Activated CD8-positive, alpha-beta T cell treated with anti-CD3 and anti-CD28 coated beads for 36 hours (primary cell): ENCODE measurements at places on chromosomes 4 and X.

DNA sequence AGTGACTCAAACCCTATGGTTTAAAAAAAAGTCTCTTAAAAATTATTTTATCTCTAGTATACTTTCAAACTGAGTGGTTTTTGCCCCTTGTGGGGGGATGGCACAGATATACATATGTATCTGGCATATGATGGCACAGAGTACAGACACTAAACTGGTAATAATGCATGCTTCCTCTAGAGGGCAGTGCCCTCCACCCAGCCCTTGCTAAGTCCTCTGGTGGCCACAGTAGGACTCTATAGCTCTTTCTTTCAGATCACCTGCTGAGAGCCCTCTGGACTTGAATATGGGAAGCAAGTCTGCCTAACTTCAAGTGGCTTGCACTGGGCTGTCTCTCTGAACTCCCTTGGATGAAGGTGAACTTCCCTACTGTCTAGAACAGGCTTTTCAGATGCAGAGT lies 66.3 kb downstream of the TSPAN7 start:
- peak; percentile 20 for DNase-seq

- DNase-seq: no peak
Measured at GRCh38 chr4:157222771-157223160, 2.2 kb downstream of the GRIA2 start.

DNA sequence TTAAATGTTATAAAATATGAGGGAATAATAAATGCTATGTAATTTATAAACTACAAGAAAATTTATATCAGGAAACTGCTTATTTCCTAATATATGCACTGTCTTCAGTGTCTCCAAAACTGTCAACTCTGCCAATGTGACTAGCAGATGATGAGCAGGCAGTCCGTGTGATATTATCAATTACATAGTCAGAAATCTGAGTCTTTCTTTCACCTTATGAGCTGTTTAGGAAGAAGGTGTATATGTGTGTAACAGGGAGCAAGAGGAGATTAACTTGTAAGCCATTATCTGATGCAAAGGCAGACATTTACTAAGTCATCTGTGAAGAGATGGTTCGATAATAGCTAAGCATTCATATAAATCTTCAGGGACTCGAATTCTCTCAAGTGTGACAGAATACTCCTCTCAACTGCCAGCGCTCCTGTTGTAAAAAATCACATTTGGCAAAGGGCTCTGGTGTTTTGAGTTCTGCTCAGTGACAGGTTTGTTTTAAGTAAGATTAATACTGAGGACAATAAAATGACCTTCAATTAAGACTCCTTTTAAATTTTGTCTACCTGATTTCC lies 79.7 kb downstream of the SNCA start:
- DNase-seq: no peak

GRCh38 chrX:129932821-129933321 lies 26.9 kb downstream of the UTP14A start:
- no peak for DNase-seq

DNA sequence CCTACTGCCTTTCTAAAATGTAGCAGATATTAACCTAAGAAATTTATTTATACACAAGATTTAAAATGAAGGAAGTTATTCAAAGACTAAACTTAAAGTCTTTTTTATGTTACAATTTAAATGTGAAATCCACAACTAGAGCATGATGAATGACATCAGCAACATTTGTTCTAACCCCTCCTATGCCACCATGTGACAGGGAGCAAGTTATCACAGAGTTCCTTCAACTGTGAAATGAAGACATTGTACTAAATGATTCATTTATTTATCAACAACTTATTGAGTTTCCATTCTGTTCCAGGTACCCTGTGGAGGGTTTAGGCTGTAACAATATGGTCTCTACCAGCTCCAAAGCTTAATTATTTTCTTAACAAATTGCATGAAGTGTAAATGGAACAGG lies 76.9 kb downstream of the SLC39A8 start:
- no peak for DNase-seq

DNA sequence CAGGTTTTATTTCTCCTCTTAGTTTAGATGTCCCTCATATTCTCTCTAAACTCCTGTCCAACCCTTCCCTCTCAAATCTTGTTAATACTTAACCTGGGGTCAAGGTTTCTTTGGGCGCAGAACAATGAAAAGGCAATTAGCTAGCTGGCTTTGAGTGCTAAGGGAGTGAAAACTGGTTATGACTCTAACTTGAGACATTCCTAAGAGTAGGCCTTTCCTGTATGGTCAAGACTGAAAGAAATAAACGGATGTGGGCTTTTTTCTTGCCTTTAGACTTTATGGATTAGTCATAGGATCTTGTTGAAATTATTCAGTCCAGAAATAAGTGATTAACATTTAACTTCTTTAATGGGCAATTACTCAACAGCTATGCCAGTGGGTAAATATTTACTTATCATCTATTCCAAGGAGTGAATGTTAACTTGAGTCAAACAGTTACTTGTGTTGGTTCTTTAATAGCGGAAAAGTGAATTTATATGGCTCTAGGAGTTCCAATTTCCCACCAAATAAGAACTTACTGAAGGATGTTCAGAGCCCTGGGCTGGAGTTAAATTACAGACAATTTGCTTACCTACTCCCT lies 141.7 kb upstream of the SCML1 start:
- no peak for DNase-seq

DNA sequence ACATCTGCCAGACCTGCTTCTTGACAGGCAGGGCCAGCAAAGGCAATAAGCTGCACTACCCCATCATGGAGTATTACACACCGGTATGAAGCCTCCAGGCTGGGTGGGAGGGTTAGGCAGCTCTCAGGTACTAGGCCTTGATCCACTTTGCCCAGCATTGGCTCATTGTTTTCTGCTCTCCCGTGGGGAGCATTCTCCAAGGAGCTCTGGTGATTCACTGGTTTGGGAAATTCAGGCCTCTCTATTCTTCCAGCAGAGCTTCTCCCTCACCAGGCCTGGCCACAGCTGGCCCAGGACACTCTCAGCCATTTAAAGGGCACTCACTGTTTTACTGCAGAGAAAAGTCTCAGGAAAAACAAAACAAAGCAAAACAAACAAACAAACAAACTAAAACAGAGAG lies 33.0 kb downstream of the DRP2 start:
- no peak for DNase-seq

- no peak for DNase-seq
Measured at GRCh38 chr4:17468619-17469221, 43.2 kb downstream of the QDPR start.

- no peak for DNase-seq
Measured at GRCh38 chr4:171588764-171589163, 224.4 kb upstream of the GALNTL6 start.

- no peak for DNase-seq
Measured at GRCh38 chr4:89660444-89661172, 176.4 kb downstream of the SNCA start.

GRCh38 chr4:48949518-48950219 lies 36.4 kb upstream of the CWH43 start:
- no peak for DNase-seq

DNA sequence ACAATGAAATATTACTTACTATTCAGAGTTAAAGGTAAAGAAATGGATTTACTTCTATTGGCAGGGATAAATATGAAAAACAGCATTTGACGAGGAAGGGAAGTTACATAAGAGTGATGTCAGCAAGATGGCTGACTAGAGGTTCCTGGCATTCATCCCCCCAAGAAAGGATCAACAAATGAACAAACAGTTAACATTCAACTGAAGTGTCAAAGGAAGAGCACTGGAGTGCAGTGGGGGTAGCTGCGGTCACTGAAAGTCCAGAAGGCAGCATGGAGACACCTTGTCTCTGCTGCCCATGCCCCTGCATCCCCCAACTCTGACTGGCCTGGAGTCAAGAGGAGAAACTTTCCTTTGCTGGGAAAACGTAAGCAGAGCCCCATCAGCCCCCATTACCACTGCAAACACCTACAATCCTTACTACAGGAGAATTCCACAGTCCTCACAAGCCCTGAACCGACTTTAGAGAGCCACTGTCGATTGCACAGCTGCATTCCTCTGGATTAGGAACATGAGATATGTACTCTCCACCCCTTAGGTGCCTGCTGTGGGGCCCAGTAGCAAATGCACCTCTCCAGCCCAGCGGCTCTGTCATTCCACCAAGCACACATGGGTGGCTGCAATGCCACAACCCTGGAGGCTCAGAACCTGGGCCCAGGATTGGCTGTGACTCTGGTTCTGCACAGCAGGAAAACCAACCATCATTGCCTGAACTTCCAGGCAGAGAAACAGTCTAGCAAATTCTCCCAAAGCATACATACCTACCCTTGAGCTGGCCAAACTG lies 79.5 kb downstream of the CBR4 start:
- no peak for DNase-seq

DNA sequence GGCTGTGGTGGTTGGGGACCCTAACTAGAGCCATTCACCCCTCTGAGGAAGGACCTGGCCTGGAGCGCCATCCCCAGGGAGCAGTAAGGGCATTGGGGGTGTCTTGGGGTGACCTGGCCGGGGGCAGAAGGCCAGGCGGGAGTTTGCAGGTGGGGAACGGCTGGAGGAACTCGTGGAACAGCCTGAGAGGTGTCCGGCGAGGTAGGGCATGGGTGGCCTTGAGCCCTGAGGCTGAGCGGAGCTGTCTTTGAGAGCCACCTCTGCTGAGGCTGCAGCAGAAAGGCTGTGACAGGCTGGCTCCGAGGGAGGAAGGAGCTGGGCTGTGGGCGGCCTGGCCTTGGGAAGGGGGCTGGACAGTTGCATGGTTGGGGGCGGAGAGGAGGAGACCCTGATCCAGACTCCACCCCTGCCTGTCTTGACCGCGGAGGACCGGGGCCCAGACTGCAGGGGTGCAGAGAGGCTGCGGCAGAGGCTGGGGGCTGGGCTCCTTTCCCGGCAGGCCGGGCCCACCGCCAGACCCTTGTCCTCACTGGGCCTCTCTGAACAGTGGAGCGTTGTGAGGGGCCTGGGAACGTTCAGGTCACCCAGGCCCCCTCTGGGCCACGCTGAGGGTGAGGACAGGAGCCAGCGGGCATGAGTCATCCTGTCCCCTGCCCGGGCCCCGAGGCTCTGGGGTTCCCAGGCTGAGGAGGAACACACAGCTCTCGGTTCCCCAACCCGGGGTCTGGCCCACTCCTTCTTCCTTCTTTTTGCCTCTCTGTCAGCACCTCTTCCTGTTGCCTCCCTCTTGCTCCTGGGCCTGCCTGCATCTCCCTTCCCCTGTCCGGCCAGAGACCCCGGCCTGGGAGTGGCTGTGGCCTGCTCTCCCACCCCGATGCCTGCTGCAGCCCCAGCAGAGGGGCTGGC lies 8.1 kb downstream of the SH3BP2 start:
- DNase-seq: peak; percentile 56

DNA sequence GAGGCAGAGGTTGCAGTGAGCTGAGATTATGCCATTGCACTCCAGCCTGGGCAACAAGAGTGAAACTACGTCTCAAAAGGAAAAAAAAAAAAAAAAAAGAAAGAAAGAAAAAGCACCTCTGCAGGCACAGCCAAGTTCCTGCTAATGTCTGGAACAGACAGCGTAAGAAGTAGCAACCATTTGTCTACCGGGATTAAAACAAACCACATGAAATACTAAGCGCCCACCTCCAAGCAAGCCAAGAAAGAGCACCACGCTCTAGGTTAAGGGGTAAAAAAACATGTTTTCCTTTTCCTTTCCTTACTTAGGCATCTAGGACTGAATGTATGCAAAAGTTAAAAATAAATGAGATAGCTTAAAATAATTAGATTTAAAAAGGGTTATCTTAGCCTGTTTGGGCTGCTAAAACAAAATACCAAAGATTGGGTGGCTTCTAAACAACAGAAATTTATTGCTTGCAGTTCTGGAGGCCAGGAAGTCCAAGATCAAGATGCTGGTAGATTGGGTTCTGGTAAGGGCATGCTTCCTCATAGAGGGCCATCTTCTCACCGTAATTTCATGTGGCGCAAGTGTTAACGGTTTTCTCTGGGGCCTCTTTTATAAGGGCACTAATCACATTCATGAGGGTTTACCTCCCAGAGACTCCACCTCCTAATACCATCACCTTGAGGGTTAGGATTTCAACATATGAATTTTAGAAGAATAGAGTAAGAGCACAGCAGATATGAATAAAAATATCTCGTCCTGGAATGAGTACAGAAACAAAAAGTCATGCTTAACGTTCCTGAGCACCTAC lies 12.3 kb downstream of the GPC4 start:
- DNase-seq: no peak

GRCh38 chr4:90546114-90546513 lies 418.9 kb downstream of the CCSER1 start:
- DNase-seq: no peak

GRCh38 chr4:145956288-145956890 lies 17.8 kb upstream of the ZNF827 start:
- peak; percentile 56 for DNase-seq

GRCh38 chr4:24736066-24736465 lies 59.3 kb upstream of the SOD3 start:
- no peak for DNase-seq

DNA sequence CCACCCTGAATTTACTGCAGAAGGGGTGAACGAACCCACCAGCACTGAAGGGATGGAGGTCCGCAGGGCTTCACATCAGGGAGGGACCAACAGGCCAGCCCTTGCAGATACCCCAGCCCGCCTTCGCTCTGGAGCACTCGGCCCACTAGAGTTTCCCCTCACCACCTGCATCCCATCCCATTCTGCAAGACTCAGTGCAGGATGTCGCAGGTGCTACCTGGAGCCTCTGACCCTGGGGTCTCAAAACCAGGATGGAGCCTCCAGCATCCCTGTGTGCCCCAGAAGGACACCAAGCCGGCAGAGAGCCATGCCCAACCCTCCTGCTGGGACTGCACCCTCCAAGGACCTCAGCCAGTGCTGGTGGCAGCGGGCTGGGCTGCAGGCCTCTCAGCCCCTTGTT lies 57.6 kb upstream of the ADRA2C start:
- DNase-seq: no peak

GRCh38 chr4:128323401-128323800 lies 35.8 kb upstream of the PGRMC2 start:
- no peak for DNase-seq

DNA sequence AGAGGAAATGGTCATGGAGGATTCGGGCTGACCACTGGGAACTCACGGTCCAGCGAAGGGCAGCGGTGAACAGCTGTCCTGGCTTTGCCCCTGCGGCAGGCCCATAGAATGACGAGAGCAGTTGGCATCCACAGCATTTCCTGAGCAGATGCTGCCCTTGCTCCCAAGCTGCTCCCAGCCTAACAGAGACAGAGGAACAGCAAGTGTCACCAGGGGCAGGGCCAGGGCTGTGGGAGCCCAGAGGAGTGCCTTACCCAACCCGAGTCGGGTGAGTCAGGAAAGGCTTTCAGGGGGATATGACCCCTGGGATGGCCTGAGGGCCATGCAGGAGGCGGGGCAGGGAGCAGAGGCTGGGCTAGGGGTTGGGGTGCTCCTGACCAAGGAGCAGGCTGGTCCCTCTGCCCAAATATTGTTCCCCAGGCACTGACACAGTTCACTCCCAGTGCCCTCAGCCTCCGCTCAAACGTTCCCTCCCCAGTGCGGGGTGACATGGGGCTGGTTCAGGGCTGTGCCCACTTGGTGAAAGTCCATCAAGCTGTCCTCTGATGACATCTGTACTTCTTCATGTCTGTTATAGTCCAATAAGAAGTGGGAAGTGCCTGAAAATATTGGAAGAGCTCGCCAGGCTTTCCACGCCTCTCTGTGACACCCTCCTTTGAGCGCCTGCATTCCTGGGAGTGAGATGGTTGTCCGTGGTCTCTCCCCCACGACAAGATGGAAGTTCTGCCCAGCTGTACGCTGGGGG lies 64.7 kb upstream of the GPR78 start:
- no peak for DNase-seq

- peak; percentile 38 for DNase-seq
Measured at GRCh38 chrX:13387666-13388494, 68.0 kb upstream of the ATXN3L start.

GRCh38 chr4:140870427-140870826 lies 114.2 kb upstream of the TBC1D9 start:
- DNase-seq: no peak
